ENCODE measurements at places on chromosomes 6 and 20.

DNA sequence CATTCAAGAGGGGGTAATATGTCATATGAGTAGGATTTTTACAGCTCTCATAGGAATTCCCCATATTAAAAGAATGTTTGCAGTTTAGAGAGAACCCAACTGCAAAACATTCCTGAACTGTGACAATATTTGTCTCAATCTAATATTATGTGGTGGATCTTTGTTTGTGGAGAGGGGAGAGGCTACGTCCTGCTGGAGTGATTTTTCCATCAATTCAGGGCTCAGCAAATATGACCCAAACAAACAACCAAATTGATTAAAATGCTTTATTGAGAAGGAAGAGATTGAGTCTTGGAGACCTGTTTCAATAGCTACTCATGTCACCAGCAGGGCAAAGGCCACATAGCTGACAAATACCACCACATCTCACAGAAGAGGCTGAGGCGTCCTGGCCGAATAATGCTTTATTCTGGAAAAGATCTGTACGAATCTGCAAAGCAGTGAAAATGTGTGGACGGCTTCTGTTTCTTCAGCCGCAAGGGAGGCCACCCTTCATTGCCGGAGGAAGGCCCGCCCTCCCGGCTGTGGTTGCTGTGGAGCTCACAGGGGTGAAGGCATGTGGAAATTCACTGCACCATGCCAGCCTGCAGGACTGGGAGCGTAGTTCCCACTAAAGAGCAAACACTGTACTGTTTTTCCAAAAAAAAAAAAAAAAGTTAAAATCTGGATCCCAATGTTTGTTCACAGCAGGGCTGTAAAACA lies 89.7 kb upstream of the QKI start:
- DNase-seq = no peak

GRCh38 chr6:149915970-149916865 lies 6.7 kb downstream of the RAET1G start:
- no peak for DNase-seq

DNA sequence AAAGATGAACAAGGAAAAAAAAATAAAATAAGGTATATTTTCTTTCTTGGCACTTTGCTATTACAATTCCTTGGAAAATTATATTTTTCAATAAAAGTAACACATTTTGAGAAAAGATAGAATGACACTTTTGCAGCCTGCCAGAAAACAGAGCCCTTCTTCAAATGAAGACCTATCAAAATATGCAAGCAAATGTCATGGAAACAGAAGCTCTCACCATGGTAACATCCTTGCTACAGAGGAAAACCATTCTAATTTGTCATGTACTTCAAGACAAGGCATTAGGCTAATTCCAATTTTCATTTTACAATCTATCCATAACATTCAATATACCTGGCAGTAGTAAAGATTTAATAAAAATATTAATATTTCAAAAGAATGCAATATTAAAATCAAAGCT lies 177.9 kb downstream of the RNGTT start:
- DNase-seq = no peak

DNA sequence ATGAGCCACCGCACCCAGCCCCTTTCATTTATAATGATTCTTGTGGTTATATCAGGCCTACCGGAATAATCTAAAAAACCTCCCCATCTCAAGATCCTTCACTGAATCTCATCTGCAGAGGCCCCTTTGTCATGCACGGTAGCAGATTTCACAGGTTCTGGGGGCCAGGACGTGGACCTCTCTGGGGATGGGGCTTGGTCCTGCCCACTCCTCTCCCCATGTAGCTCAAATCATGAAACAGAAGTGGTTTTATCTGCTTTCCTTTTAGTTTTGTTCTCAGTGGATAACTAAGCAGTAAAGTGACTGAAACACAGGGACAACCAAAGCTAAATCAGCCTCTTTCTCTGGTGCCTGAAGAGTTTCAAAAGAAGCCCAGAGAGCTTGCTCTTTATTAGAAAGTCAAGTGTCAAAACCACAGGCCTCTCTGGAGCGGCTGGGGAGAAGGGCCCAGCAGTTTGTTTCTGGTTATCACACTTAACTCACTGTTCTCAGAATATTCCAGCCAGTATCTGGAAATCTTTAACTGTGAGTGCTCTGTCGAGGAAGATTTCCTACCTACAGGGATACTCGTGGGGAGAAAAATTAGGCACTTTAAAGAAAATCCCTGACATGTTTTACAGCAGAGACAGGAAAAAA lies 60.6 kb upstream of the FAM184A start:
- no peak for DNase-seq

GRCh38 chr20:46905364-46906125 lies 10.9 kb downstream of the EYA2 start:
- DNase-seq = no peak

- peak; percentile 2 for DNase-seq
Measured at GRCh38 chr6:11538052-11538818, 686 bp downstream of the TMEM170B start.

- no peak for DNase-seq
Measured at GRCh38 chr6:139686308-139686707, 311.9 kb upstream of the CITED2 start.

- no peak for DNase-seq
Measured at GRCh38 chr20:2101057-2101864, at the start of gene STK35. Gene STK35, plus strand, starts transcription at chr20:2101827. Its CDS starts 55 bp downstream, at chr20:2101882.

DNA sequence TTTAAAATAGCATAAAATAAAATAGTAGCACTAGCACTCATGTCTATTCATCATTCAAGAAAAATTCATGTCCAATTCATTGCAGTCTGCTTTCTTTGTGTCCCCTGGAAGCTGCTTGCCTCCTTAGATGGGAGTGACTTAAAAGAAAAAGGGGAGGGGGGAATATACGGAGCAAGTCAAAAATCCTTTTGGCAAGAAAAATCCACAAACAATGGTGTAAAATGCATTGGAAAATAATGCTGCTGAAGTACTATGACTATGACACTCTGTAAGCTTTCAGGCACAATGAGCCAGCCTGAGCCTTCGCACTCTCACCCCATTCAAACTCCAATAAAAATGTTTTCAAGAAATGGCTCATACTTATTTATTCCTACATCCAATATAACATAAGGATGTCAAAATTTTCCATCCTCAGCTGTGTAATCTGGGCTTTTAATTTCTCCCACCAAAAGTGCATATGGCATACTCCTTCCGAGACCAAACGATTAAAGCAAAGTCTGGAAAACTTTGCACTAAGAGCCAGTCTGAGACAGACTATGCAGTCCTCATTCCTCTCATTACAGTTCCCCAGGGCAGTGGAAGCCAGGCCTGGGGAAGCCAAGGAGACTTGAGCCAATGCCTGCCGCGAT lies 790 bp downstream of the NEDD9 start:
- no peak for DNase-seq

- DNase-seq = no peak
Measured at GRCh38 chr20:57224641-57225138, 41.8 kb downstream of the BMP7 start.

GRCh38 chr6:148285205-148285604 lies 57.4 kb upstream of the SASH1 start:
- DNase-seq = no peak

- DNase-seq = no peak
Measured at GRCh38 chr20:57871237-57871632, 161.4 kb upstream of the PMEPA1 start.

DNA sequence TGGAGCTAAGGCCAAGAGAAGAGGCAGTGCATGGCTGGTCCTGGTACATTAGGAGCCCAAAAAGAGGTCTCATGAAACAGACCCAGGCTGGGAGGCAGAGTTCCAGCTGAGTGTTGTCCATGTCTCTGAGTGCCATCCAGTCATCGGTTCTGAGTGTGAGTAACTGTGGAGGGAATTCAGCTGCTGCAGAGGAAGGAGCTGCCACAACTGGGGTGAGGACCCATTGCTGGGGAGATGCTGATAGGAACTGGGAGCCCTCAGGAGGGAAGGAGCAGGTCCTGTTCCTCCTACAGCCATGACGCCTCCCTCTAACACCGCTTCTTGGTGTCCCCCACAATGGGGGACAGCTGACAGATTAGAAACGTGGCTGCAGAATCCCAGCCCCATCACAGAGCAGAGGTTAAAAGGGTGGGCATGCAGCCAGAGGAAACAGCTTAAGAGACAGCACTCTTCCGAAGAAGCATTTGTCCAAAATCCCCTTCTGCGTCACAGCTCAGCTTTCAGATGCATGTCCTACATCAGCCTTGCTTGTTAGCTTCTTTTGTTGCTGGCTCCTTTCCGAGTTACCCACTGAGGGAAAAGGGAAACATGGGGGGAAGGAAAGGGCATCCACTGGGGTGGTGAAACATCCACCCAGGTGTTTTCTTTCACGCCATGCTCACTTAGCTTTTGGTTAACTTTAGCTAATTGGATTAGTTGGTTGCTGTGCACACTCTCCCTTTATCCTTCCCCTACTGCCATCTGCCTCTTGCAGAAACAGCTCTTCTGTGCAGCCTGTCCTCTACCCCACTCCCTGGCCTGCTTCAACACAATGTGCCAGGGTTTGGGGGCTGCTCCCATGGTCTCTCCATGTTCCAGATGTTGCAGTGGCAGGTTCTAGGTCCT lies 239.2 kb downstream of the SYNDIG1 start:
- no peak for DNase-seq

- DNase-seq = no peak
Measured at GRCh38 chr6:162973980-162974379, 246.2 kb downstream of the PACRG start.

- no peak for DNase-seq
Measured at GRCh38 chr6:4719491-4719890, 56.7 kb upstream of the CDYL start.

GRCh38 chr20:23248461-23248882 lies 102.1 kb upstream of the NXT1 start:
- DNase-seq = no peak

DNA sequence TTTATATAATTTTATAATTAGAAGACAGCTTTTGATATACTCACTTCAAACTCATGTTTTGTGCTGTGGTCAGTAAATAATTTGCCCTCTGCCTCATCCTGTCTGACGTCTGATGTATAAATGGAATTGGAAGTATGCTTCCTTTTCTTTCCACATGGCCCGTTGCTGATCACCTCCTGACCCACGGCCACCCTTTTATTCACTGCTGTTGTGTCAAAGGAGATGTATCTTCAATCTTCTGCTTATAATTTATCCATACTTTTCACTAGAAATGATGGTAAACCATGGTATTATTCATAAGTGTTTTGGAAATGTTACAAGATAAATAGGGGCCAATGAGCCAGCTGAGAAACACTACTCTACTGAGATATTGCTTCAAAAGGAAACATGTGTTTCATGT lies 841.8 kb downstream of the PHF3 start:
- DNase-seq = no peak

DNA sequence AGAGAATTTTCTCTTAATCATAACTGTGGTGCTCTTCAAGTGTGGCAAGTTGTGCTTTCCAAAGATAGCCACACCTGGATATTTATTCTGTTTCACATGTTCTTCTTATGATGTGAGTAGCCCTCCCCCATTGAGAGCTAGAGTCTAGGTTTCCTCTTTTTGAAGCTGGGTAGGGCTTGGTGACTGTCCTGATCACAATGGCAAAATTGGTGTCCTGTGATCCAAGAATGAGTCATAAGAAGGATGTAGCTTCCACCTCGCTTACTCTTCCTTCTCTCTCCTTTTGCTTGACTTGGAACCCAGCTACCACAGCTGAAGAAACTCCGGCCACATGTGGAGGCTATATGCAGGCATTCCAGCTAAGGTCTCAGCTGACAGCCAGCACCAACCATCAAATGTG lies 7.4 kb upstream of the IGF2R start:
- no peak for DNase-seq

DNA sequence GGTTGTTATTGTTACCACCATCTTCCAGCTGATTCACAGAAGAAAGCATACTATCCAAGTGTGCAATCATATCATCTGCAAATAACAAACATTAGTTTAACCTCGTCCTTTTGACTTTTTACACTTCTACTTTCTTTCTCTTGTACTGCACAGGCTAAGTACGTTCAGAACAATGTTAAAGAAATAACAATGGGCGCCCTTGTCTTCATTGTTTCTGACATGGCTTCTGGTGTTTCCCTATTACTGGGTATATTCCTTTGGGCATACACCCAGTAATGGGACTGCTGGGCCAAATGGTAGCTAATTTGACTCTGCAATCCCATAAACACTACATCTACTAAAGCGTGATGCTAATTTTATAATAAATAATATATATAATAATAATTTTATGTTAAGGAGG lies 146.7 kb downstream of the GJA10 start:
- no peak for DNase-seq

GRCh38 chr6:64861039-64861651 lies 845.9 kb downstream of the EYS start:
- DNase-seq = no peak

DNA sequence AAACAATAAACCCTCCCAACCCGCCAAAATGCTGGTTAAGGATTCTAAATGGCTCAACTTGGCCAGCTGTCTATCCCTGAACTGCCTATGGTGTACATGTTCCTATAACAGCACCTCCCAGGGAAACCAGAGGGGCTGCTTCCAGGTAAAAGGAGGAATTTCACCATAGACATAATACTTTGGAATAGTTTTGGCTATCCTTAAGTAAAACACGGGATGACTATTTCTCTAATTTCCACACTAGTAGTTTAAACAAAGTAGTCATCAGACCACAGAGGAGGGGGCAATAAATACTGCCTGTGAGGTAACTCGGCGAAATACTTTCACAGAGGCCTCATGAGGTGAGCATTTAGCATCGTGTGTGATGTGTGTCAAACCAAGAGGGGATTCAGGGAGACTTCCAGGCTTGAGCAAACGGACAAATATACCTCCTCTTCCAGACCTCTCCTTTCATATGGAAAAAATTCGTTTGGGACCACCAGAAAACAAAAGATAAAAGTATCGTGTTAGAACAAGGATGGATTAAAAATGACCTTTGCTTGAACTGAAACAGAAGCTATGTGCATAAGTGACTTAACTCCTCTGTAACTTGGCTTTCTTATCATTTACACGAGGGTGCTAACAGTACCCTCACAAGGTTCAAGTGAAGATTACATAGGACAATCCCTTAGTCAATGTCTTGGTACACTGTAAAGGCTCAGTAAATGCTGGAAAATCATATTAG lies 1.0 kb upstream of the XRN2 start:
- DNase-seq = no peak

DNA sequence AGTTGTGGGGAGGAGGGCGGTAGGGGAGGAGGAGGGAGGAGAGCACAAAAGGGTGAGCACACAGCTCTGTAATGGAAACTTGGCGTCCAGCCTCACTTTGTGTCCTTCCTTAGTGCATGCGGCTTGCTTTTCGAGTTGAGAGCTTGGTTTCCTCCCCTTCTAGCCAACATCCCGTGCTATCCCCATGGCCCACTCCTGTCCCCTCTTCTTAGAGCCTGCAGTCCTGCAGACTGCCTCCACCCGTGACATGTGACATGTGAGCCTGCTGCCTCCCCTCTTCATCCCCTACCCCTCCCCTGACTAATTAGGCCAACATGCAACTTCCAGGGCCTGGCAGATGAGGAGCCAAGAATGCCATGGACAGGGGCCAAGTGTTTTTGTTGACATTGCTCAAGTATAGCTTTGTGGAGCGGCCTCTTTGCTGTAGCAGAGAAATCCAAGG lies 63.2 kb downstream of the SLC24A3 start:
- DNase-seq = no peak

- DNase-seq = no peak
Measured at GRCh38 chr20:48722737-48723191, 105.0 kb downstream of the PREX1 start.

- no peak for DNase-seq
Measured at GRCh38 chr6:144999127-144999526, 714.0 kb downstream of the UTRN start.

GRCh38 chr6:7270320-7271204 lies 42.4 kb downstream of the SSR1 start:
- no peak for DNase-seq
